ENCODE measurements at places on chromosomes 13 and 19.
A peak's percentile ranks its signal among the peaks of the same experiment; 100 is the strongest.

DNA sequence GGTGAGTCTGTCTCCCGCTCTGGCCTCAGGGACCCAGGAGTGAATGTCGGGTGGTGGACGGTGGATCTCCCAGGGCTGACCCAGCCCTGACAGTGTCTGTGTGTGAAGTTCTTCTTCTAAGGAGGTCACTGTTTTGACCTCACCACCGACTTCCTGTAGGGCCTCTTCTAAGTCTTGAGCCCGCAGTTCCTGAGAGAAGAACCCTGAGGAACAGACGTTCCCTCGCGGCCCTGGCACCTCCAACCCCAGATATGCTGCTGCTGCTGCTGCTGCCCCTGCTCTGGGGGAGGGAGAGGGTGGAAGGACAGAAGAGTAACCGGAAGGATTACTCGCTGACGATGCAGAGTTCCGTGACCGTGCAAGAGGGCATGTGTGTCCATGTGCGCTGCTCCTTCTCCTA, at the start of gene SIGLEC7:
SIGLEC7 (plus strand) TSS at position 183 of the 400 bp plus-strand sequence; CDS start at position 252, 69 bp downstream.
- no peak for DNase-seq

DNA sequence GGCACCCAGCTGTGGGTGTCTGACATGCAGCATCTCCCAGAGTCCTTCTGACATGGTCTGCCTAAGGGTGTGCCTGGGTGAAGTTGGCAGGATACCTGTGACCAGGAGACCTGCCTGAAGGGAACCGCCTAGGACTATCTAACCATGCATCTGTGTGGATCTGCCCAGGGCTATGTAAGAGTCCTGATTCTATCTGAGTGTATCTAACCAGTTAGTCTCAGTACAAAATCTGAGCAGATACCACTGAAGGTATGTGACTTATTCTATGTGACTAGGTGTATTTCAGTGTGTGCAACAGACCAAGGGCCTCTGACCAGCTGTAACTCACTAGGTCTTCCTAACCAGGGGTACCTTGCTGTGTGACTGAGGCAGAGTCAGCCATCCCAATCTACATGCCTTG, 28.2 kb upstream of the FBL start:
- DNase-seq = no peak

DNA sequence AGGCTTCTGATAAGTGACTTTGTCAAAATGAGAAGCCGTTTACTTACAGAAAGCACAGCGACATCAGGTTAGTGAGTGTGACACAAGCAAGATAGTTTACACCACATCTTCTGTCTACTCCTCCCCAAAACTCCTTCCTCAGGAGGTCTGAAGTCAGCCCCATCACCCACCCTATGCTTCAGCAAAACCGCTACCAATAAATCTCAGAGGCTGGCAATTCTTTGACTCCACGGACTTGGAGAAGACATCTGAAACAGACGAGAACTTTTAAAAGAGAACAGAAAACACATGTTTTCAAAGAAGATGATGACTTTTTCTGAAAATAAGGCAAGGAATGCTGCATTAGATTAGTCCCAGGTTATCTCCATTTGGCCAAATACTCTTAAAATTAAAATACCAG, 261.1 kb downstream of the TBC1D4 start:
- DNase-seq = no peak

- peak; percentile 52 for DNase-seq
Measured at GRCh38 chr19:8050274-8051096, 2.1 kb upstream of the CCL25 start.

DNA sequence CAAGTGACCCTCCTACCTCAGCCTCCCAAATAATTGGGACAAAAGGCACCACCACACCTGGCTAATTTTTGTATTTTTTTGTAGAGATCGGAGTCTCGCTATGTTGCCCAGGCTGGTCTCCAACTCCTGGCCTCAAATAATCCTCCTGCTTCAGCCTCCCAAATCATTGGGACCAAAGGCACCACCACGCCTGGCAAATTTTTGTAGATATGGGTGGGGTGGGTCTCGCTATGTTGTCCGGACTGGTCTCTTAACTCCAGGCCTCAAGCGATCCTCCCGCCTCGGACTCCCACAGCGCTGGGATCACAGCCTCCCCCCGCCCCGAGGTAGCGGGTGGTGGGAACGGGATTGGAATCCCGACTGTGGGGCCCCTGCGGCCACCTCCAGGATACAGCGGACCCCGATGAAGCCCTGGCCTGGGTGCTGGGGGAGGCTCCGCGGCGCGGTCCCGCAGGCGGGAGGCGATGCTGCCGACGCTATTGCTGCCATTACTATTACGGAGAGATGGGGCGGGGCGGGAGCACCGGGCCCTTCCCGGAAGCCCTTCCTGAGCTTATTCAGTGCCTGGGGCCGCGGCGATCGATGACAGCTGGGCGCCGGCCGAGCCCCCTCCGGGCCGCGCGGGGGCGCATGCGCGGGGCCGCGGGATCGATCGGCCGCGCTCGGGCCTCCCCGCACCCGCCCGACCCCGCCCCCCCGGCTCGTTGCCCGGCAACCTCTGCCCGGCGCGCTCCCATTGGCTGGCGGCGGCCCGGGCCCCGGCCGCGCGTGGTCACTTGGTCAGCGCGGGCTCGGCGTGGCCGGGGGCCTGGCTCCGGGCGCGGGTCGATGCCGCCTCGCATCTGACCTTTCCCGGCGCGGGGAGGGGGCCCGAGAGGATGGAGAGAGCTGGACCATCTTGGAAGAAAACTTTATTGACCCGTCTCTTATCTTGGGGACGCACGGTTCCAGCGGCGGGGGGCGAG, 27.9 kb upstream of the ONECUT3 start:
- no peak for DNase-seq

- no peak for DNase-seq
Measured at GRCh38 chr19:6697291-6697690, 23.2 kb downstream of the C3 start.

DNA sequence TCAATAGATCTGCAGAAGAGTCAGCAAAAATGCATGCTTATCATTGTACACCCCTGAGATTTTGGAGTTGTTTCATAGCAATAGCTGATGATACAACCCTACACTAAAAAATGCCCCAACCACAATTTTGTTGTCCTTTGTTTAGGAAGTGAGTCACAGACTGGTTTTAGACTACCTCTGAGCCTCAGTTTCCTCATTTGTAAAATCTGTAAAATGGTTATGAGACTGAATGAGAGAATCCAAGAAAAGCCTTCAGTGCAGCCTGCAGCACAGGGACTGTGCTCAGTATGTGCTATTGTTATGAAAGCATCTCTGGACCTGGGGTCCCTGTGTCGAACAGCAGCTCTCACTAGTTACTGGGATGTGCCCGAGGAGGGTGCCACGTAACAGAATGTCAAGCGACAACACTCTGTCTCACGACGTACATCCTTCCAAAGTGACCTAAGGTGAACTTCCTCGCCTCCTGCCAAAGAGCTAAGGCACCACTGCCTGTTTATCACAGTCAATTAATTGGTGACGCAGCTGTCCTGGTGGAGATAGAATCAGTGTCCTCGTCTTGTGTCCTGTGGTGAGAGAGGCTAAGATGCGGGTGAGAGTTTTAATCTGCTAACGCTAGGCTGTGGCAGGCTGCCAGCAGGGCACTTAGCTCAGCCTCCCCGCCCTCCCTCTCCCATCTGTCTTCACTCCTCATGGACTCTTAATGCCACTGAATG, 18.1 kb downstream of the DHRS12 start:
- DNase-seq = no peak

DNA sequence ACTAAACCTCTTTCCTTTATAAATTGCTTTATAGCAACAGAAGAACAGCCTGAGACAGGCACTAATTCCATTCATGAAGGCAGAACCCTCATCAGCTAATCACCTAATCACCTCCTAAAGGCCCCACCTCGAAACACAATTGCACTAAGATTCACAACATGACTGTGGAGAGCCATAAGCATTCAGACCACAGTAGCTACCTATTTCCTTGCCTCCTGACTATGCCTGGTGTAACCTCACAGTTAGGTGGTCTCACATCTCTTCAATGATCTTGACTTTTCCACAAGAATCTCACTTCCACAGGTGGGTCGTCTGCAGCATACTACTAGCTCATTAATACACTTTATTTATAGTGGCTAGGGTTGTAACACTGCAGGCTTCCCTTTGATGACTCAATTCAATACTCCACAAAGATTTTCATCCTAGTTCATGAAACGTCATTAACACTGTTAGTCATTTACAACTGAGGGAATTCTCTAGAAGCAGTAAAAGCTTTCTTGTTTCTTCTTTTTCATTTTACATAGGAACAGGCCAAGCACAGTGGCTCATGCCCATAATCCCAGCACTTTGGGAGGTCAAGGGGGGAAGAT, 27.1 kb downstream of the STK24 start:
- no peak for DNase-seq
